Stimulated activated CD8-positive, alpha-beta memory T cell treated with anti-CD3 and anti-CD28 coated beads, Interleukin-2, amount 100 ng/mL, for 1 hour (primary cell): ENCODE measurements at places on chromosomes 11 and 22.

GRCh38 chr11:75790986-75791385 is 22.4 kb downstream of the DGAT2 start:
- DNase-seq: no peak

DNA sequence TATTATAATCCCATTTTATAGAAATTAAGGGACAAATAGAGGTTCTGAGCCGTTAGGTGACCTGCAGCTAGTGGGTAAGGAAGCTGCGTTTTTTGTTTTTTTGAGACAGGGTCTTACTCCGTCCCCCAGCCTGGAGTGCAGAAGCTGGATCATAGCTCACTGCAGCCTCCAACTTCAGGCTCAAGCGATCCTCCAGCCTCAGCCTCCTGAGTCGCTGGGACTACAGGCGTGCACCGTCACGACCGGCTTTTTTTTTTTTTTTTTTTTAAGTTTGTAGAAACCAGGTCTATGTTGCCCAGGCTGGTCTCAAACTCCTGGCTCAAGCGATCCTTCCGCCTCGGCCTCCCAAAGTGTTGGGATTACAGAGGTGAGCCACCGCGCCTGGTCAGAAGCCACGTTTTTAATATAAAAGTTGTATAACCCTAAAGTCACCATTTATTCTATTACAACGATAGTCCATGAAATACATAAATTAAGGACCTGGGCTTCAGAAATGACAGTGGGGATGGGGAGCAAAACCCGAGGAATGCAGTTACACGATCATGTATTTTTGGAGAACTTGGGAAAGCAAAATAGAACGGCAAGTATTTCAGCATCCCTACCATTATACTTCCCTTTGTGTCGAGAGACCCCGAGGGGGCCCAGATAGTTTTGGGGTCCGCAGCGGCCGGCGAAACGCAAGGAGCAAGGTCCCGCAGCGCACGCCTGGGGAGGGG is 638 bp downstream of the SAAL1 start:
- DNase-seq: no peak

GRCh38 chr22:17258015-17258787 is 39.0 kb upstream of the ADA2 start:
- DNase-seq: no peak

GRCh38 chr11:12564012-12564411 is 110.2 kb upstream of the TEAD1 start:
- DNase-seq: no peak

DNA sequence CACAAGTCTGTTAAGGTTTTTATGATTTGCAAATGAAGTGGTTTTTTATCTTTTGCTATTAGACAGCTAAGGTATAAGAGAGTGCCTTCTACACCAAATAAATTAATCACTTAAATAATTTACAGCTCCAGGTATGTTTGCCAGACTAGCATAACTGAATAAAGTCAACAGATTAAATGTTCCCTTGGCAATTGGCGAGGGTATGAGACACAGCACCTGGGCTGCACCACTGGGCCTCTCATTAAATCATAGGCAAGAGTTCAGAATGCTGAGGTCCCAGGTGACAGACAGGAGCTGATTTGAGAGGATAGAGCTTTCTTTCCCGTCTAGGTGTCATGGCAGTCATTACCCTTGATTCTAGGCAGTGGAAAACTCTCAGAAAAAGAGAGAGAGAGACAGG is 62.6 kb upstream of the WT1 start:
- DNase-seq: no peak

DNA sequence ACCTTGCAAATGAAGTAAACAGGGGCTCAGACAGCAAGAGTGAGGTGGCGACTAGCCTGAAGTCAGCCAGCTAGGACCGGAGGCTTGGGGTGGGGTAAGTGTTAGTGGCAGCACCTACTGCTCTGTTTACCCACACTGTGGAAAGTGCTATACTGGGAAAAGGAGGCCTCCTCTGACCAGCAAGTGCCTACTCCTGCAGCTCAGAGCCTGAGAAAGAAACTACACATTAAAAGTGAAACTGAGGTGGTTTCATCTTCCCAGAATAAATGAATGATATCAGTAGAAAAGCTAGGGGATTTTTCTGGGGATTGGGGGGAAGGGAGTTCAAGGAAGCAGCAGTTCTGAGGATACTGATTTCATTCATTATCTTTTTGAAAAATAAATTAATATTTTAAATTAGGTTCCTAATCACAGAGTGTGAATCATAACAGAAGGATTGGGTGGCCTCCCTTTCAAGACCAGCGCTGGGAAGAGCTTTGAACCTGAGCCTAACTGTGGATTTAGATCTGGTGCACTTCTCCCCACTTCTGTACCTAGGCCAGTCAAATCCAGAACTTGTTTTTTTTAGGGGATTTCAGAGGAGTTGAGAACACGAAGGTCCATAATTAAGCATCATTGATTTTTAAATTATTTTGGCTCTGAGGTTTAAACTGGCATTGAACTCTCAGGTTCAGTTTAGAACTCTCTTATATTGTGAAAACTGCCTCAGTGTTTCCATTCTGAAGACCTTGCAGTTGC is 48.1 kb upstream of the GRAMD1B start:
- no peak for DNase-seq

DNA sequence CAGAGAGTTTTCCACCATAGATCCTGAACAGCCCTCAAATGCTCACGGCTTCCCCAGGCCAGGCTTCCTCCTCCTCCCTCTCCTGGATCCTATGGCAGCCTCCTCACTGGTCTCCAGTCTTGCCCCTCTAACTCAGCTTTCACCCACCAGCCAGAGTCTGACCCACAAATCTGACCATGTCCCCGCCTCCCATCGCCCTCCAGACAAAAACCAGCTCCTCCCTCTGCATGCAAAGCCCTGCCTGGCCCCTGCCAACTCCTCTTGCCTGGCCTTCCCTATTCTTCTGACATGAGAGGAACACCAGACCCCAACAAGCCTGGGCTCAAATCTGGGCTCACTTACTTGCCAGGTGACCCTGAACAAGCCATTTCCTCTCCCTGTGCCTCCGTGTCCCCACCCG is 32.4 kb upstream of the PDE2A start:
- no peak for DNase-seq

- DNase-seq: no peak
Observed at GRCh38 chr11:86807360-86807759, 7.0 kb downstream of the PRSS23 start.

- DNase-seq: no peak
Observed at GRCh38 chr11:16382638-16383380, 26.5 kb upstream of the SOX6 start.

DNA sequence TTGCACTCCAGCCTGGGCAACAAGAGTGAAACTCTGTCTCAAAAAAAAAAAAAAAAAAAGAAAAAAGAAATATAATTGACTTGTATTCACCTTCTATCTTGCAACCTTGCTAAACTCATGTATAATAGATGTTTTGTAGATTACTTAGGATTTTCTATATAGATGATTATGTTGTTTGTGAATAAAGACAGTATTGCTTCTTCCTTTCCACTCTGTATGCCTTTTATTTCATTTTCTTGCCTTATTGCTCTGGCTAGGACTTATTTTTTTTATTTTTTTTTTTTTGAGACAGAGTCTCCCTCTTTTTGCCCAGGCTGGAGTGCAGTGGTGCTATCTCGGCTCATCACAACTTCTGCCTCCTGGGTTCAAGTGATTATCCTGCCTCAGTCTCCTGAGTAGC is 29.7 kb upstream of the SOX10 start:
- no peak for DNase-seq

DNA sequence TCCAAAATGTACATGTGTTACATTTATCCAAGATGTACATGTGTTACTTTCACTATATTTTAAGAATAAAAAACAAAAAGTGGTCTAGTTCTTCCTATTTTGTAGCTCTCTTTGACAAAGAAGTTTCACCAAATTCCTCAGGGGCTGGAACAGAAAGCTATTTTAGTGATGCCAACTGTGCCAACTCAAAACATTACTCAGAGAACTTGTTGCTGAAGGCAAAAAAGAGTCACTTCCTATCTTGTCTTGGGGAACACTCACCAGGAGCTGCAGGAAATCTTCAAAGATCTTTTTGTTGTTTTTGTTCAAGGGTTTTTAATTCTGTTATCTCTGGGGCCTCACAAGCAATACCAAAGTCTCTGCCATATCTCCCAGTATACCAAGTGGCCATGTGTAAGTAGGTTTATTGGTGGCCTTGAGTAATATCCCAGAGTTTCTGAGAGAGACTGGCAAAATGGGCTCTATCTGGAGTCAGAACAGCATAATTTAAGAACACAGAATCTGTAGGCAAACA is 13.6 kb upstream of the EED start:
- no peak for DNase-seq

- DNase-seq: no peak
Observed at GRCh38 chr22:23847310-23847920, 8.6 kb upstream of the DERL3 start.

- no peak for DNase-seq
Observed at GRCh38 chr22:27809700-27810608, 8.4 kb upstream of the MN1 start.

DNA sequence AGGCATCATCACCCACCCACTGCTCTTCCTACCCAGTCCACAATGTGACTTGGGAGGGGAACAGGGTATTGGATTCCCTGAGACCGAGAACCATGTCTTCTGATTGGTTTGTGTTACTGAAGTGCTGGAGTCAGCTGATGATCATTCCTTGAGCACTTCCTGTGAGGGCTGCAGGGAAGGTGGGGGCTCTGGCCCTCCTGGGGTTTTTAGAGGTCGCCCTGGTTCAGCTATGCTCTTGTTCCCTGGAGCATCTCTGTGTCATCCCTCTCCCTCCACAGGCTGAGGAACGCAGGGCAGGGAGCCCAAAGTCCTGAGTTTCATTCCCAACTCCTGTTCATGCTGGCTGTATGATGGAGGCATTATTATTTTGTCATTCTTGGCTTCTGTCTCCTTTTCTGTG is 6.7 kb downstream of the ZC3H7B start:
- no peak for DNase-seq

DNA sequence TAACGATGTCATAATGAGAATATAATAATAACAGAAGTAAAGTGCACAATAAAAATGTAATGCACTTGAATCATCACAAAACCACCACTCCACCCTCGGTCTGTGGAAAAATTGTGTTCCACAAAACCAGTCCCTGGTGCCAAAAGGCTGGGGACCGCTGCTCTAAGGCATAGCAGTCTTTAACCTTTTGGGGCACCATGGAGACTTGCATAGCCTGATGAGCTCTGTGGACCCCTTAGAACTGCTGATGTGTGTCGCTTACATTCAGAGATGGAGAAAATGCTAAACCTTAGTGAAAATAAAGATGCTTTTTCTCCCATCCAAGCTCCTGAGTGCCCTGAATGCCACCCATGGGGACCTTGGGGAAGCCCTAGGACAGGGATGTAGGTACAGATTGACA is 87.6 kb upstream of the SEPTIN5 start:
- no peak for DNase-seq

DNA sequence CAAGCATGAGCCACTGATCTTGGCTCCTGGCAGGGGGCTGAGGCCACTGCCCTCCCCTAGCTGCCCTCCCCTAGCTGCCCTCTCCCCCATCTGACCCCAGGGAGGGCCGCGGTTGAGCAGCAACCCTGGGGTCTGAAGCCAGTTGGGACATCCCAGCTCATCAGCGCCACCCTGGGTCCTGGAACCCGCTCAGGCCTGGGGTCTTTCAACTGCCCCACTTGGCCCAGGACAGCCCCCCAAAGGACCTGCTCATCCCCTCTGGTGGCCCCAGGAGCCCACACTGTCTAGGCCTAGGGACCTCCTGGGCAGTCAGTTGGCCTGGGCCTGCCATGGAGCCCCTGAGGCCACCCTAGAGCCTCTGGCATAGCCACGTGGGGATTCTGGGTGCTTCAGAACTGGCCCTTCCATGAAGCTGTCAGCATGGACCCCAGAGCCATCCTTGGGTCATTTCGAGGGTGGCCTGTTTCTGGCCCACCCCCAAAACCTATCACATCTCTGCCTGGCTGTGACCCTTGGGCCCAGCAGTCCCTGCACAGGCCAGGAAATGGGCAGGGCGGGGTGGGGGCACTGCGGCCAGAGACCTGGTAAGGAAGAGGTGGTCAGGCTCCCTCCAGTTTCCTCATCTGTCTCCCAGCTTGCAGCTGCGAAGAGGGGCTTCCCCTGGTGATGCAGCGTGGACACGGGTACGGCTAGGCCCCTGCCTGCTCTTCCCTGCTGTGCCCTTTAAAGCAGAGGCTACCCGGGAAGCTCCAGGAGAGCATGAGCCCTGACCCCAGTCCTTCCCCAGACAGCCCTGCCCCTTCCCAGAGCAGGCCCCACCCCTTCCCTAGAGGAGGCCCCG is 37.9 kb downstream of the MUC2 start:
- DNase-seq: no peak

DNA sequence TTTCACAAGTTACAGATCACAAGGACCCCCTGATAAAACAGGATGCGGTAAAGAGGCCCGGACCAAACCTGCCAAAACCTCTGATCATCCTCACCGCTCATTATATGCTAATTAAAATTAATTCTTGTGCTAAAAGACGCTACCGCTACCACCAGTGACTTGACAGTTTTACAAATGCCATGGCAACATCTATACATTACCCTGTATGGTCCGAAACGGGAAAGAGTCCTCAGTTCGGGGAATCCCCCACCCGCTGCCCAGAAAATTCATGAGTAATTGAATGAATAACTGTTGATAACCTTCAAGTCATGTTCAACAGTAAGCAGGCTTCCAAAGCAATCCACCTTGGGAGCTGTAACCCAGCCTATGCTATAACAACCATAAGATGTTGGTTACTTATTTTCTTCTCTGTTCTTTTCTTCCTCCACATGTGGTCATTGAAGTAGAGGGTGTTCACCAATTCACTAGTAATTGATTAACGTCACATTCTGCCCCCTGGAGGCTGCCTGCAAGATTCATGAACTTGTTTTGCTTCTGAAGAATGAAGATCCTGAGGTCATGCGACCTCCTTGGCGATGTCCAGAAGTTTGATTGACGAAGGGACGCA is 20.6 kb downstream of the APOBEC3H start:
- DNase-seq: peak; percentile 33

DNA sequence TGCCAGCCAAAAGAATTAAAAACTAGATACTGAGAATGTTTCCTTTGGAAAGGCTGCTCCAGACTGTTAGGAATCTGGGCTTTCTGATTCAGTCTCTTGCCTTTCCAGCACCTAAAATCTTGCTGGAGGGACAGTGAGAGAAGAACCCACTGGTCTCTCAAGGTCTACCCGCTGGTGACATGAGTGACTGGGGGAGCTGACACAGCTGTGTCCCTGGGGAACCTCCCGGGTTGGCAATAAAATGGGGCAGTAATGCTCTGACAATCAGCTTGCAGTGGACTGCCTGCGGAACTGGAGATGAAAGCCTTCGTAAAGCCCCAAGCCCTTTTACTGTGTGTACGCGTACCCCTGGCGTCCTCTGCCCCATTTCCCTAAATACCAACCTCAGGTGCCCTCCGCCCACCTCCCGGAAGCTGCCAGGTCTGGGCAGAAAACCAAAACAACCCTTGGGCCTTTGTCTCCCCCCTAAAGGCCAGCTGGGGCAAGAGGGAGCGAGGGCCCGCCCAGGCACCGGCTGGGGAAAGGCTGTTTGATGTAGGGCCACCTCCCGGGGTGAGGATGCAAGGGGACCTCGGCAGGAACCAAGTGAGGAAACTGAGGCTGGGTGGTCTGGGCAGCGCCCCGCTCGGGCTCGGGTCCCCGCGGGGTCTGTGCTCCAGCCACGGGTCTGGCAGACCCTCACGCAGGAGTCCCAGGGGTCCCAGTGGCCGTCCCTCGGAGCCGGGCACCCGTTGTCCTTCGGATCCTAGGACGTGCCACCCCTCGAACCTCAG is 741 bp downstream of the CARS1 start:
- DNase-seq: no peak

- no peak for DNase-seq
Observed at GRCh38 chr11:12006552-12007229, 1.7 kb downstream of the DKK3 start.
